ENCODE measurements at places on chromosomes 12 and 14.

DNA sequence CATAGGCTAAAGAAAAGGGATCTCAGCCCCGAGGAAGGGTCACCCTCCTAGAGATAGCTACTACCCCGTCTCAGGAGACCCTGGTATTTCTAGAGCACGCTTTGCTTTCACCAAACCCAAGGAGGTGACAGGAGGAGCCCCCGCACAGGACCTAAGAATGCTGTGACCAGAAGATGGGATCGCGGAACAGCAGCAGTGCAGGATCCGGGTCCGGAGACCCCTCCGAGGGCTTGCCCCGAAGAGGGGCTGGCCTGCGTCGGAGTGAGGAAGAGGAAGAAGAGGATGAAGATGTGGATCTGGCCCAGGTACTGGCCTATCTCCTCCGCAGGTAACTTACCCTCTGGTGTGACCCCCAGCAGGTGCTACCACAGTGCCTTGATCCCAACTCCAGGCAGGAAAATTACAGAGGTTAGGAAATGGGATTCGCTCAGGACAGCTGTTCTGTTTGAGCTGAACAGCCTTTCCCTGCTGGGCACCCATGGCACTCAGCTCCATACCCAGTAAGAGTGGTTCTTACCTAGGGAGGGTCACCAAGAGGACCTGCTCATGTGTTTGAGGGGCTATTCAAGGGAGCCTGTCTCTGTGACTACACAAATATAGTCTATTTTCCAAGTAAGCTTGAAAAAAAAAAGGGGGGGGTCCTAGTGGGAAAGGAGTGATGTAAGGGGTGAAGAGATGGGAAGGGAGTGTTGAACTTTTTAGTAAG is 826 bp upstream of the NRL start:
- peak; percentile 26 for DNase-seq

DNA sequence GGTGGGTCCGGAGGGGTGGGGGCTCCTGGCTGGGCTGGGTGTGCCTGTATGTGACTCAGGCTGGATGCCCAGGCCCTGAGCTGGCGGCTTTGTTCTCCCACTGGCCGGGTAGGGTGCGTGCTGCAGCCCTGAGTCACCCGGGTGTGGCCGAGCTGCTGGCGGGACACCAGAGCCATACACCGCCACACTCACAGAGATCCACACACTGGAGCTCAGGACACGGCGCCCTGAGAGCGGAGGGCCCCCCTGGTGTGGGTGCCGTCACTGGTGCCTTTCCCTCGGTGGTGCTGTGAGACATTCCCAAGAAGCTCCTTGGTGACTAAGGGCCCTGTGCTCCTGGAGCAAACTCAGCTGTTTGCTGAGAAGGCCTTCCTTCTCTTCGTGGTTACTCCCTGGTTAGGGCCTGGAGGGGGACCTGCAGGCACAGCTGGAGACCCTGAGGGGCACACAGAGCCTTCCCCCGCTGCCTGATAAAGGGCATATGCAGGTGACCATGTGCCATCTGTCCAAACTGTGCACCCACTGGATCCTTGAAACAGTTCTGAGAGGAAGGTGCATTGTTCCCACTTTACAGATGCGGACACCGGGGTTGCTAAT is 44.3 kb downstream of the KRT80 start:
- no peak for DNase-seq

- no peak for DNase-seq
Observed at GRCh38 chr14:104432611-104433231, 146.8 kb upstream of the C14orf180 start.

GRCh38 chr12:49959685-49960473 is 1.8 kb upstream of the AQP5 start:
- DNase-seq, result no peak

DNA sequence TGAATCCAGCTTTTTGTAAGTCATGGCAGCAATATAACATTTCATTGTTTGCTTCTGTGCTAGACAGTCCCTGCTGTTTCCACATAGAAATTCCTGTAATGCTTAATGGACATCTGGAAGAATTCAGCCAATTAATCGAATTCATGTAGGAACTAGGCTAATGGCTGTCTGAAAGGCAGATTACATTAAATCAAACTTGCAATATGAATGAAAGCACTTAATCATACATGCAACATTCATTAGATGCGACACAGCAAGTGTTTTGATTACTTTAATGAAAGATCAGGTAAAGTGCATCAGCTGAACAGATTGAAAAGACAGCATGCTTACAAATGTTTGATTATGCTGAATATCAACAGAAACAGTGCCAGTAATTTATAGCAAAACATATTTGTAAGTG is 24.1 kb upstream of the INSM2 start:
- no peak for DNase-seq

DNA sequence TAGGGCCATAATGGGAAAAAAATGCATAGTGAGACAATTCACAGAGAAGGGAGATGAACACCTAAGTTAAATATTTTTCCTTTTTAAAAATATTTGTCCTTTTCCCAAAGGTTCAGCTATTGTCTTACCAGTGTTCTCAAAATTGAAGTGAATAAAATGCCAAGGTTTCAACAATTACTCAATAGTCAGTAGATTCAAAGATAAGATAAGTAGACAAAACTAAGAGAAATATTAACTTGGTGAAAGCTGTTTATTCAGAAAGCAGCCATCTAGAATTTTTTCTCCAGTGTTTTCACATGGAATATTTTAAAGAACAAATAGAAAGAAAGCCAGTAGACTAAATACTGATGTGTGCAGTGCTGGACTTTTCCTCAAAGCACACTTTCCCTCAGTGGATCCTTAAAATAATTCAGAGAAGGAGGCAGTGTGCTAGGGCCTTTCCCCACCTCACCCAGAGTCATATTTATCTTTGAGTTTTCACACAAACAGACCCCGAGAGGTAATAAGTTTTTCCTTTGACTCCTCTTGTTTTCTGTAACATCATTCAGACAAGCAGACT is 144.5 kb upstream of the PLEKHG7 start:
- no peak for DNase-seq

DNA sequence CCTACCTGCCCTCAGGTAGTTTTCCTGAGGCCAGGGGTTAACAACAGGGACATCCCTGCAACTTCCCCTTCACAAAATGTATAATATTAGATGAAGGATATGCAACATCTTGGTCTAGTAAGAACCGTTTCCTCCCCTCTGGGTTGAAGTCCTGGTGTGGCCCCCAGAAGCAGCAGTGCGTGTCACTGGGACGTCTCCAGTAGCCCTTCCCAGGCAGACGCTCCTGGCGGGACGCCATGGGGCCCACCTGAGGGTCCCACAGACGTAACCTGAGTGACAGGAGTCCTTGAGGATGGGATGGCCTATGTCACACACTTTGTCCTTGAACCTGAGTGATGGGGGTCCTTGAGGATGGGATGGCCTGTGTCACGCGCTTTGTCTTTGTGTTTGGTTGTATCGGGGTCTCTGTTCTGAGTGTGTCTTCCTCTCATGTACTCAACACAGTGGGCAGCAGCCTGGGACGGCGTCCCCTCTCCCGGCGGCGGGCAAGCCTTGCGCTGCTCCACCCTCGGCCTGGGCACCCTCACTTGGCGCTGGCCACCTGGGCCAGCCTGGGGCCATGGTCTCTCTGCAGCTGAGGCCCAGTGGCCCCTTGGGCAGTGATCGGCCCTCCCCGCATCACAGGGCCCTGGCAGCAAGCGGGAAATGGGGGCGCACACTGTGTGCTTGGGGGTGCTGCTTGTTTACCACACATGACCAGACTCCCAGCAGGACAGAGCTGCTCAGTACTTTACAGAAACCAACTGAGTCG is 14.3 kb upstream of the AMN start:
- DNase-seq, result no peak

DNA sequence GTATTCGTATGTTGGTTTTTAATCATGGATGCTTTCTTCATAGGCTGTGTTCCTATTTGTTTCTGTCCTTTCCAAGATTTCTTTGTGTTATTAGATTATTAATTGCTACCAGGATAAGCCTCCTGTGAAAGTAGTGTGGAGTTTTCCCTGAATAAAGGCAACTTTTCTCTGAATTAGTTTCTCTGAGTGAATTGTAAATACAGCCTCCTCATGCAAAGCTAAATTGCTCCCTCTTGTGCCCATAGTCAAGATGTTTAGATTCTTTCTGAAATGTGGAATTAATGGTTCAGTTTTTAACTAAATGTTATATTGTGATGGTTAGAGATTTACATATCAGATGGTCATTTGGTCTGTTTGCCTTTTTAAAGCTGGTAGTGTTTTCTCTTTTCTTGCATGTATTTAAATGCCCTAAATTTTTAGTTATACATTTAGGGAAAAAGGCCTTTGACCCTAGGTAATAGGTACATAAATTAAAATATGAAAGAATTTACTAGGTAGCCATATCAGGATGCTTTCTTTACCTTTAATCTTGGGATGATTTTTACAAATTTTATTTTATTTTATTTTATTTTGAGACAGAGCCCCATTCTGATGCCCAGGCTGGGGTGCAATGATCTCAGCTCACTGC is 8.9 kb downstream of the APAF1 start:
- DNase-seq, result no peak

GRCh38 chr12:104720339-104721038 is 237.6 kb downstream of the SLC41A2 start:
- peak; percentile 78 for DNase-seq

DNA sequence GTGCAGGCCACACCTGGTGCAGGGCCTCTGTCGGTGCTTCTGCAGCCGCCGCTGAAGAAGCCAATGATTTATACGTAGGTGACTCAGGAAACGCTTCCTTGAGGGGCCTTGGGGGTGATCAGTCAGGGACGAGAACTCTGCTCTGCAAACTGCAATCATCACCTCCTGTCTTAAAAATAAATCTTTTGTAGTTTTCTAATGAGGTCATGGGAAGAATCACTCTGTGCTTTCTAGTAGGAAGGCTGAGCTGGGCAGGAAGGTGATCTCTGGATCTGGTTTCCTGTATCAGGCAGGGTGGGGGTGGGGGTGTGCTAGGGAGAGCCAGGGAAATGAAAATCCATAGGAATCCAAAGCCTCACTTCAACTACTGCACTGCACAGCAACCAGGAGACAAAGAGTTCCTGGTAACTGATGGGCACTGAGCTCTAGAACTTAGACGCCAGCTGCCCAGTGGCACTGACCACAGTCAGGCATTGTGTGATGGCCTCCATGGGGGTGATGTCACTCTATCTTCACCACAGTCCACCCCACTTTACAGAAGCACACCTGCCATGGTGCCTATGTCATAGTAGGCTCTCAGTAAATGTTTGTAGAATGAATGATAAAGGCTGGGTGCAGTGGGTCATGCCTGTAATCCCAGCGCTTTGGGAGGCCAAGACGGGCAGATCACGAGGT is 292.4 kb upstream of the PWP1 start:
- peak; percentile 27 for DNase-seq

GRCh38 chr14:91869556-91869955 is 2.2 kb upstream of the TC2N start:
- no peak for DNase-seq

DNA sequence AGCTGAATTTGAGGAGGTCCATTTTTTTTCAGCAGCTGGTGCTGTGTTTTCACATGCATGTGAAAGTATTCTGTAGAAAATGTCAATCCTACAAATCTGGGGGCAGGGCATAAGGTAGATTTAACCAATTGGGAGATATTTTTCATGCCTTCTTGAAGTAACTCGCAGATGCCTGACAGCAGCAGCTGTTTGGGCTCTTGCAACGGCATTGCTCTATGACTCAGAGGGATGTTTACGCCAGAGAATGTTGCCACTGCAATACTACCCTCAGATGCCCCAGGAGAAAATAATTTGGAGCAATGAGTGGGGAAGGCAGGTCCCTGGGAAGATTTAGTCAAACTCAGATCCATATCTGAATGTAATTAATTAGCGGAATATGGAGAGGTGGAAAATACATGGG is 42.5 kb upstream of the MYBPC1 start:
- no peak for DNase-seq

GRCh38 chr14:33486332-33486890 is 464.5 kb downstream of the EGLN3 start:
- no peak for DNase-seq

DNA sequence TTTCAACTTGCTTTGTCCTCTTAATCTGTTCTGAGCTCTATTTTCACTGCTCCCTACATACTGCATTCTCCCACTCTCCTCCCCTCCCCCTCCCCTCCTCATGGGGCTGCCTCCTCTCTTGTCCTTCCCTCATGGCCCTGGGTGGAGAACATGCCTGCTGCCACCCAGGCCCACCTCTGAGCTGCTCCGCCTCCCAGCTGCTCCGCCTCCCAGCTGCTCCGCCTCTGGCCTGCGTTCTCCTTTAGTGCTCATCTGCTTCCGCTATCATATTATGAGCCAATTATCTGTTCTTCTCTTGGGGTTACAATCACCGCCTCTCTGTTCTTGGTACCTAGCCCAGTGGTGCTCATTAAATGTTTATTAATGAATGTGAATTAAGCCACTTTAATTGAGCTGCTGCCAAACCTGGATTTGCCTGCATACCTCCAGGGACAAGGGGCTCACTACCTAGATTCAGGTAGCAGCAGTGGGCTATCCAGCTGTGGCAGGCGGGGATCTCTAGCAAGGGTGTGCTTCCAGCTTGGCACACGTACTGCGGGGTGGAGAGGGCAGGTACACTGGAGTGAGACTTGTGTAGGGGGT is 32.0 kb upstream of the FAM181A start:
- no peak for DNase-seq

DNA sequence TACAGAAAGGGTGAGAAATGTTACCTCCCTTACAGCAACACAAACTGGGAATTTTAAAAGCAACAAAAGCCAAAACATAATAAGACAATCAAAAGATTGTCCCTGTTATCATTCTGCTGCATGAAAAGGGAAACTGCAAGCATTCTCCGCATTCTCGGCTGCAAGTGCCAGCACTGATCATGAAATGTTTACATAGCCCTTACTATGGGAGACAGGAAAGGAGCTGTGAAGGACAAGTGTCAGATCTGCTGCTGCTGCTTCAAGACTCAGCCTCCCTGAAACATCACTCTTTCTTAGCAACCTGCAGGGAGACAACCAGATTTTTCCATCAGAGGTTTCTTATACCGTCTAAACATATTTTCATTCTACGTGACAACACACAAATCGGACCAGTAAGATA is 20.1 kb downstream of the DENND5B start:
- DNase-seq, result no peak

DNA sequence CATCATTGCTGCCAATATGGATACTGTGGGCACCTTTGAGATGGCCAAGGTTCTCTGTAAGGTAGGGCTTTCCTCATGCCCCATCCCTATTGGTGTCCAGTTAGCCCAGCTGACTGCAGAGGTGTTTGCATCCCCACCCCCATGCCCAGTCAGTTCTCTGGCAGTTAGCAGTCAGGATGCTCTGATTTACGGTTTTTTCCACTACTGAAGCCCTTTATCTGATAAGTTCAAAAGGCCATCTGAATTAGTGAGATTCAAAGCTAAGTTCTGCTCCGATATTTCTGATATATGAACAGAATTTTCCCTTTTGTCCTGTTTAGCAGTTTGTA is 773 bp downstream of the GMPR2 start:
- DNase-seq, result peak; percentile 61

GRCh38 chr14:77565289-77565993 is 51.0 kb downstream of the SPTLC2 start:
- no peak for DNase-seq

GRCh38 chr14:91904483-91904882 is 37.1 kb upstream of the TC2N start:
- no peak for DNase-seq

- DNase-seq, result peak; percentile 28
Observed at GRCh38 chr14:49950275-49951228, 57.7 kb downstream of the ARF6 start.

Measured in activated CD4-positive, alpha-beta memory T cell treated with anti-CD3 and anti-CD28 coated beads for 36 hours (primary cell).